ENCODE measurements at places on chromosomes 6 and 20. TPM values are rescaled to one million over a fixed set of nuclear protein-coding genes. Genes with fewer than 3 reads are reported as not detected.

GRCh38 chr6:166588691-166589336, 2.3 kb upstream of the RAMACL start:
- H3K27me3 ChIP-seq, result no peaks in the 10 kb centered on the region
- H3K36me3 ChIP-seq, result no peaks in the 10 kb centered on the region
- H3K27ac ChIP-seq, result no peak overlapping the region
- peak; percentile 48 for DNase-seq

DNA sequence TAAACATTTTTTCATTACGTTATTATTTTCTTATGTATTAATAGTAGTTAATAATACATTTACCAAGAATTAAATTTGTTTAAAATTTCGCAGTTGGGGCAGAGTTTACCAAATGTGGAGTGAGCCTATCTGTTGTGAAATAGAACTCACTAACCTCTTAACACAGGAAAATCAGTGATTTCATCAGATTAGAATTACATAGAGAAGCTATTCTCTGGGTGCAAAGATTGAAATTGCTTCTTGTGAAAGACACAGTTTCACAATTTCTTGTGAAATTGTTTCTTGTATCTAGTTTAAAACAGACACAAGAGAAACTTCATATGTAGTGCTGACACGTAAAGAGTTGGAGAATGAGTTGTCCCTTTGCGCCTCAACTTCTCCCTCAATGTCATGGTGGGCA, 69.4 kb upstream of the PRL start:
- H3K27me3 ChIP-seq, result peaks cover 2% of the 10 kb centered on the region
- no peaks in the 10 kb centered on the region for H3K36me3 ChIP-seq
- H3K4me1 ChIP-seq, result no peaks in the 10 kb centered on the region
- H3K27ac ChIP-seq, result no peak overlapping the region
- no peak for DNase-seq

GRCh38 chr20:25533920-25534700, 51.2 kb downstream of the NINL start:
- no peaks in the 10 kb centered on the region for H3K27me3 ChIP-seq
- H3K36me3 ChIP-seq, result peaks cover 5% of the 10 kb centered on the region
- no peak for DNase-seq
- H3K4me1 ChIP-seq, result no peaks in the 10 kb centered on the region
- no peak overlapping the region for H3K4me3 ChIP-seq

- no peak overlapping the region for H3K4me3 ChIP-seq
- no peaks in the 10 kb centered on the region for H3K36me3 ChIP-seq
- no peak overlapping the region for H3K27ac ChIP-seq
- H3K27me3 ChIP-seq, result no peaks in the 10 kb centered on the region
- peaks cover 8% of the 10 kb centered on the region for H3K4me1 ChIP-seq
Observed at GRCh38 chr20:45779011-45779915, 12.4 kb downstream of the WFDC3 start.

DNA sequence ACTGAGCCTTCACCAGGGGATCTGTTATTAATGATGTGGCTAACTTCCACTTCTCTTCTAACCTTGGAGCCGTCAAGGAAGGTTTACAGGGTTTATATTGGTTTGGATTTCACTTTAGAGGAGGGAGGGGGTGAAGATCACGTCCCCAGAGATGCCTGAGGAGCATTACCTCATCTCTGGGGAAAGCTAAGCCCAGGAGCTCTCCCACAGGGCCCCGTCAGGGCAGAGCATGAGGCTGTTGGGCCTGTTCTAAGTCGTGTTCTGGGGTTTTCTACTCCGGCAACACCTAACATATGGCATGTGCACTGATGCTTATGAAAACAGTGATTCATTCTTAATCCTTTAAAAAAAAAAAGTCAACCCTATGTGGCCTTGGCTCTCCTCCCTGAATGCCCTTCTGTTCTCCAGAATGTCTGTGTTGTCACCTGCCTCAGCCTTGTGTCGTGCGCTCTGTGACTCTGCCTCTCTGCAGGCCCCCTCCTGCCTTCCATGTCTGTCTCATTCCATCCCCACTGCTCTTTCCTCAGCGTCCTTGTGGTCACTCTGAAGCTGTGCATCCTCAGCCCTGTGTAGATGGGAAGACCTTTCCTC, 97.4 kb upstream of the JARID2 start:
- H3K27me3 ChIP-seq, result no peaks in the 10 kb centered on the region
- peak; percentile 18 for DNase-seq
- H3K27ac ChIP-seq, result no peak overlapping the region
- no peaks in the 10 kb centered on the region for H3K36me3 ChIP-seq
- no peaks in the 10 kb centered on the region for H3K4me1 ChIP-seq
- H3K4me3 ChIP-seq, result no peak overlapping the region

DNA sequence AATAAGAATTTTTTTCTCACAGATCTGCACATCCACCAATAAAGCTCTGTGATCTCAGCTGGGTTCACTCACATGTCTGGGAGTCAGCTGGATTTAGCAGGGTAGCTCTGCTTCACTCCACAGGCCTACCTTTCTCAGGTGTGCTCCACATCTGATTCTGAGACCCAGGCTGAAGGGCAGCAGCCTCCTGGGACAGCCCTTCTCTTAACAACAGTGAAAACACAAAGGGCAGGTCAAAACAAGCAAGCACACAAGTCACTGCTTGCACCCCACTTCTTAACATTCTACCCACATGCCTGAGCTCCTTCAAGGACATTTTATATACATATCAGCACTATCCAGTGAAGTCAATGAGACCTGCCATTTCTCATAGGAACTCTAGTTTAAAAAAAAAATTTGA, 96.0 kb upstream of the MAP3K4 start:
- no peak overlapping the region for H3K27ac ChIP-seq
- peaks cover 11% of the 10 kb centered on the region for H3K27me3 ChIP-seq
- no peak overlapping the region for H3K4me3 ChIP-seq
- DNase-seq, result no peak

The TNFRSF6B gene
- not detected for total RNA-seq

The MEI4 gene
- total RNA-seq, result not detected

Measured in activated naive CD4-positive, alpha-beta T cell treated with anti-CD3 and anti-CD28 coated beads for 36 hours (primary cell).